ENCODE measurements at places on chromosomes 3 and 15.

DNA sequence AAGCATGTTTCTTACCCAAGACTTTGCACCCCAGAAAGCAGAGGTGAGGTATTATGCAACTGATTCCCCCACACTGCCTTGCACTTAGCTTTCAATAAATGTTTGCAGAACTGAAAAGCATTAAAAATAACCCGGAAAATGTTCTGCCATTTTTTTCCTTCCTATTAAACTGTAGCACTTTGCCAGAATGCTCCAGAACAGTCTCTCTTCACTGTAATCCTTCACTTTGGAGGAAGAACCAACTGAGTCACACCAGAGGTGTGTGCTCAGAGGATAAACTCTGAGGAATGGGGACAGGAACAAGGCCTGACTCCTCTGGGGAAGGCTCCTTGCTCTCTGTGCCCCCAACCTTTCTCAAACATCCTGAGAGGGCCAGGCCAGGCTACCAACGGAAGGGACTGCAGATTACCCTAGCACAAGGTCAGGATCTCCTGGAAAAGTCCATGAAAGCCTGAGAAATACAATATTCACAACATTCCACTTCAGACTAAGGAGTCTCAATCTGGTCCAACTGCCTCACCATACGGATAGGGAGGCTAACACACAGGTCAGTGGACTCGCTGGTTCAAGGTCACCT lies 19.0 kb downstream of the ANP32A start:
- no peak for DNase-seq

DNA sequence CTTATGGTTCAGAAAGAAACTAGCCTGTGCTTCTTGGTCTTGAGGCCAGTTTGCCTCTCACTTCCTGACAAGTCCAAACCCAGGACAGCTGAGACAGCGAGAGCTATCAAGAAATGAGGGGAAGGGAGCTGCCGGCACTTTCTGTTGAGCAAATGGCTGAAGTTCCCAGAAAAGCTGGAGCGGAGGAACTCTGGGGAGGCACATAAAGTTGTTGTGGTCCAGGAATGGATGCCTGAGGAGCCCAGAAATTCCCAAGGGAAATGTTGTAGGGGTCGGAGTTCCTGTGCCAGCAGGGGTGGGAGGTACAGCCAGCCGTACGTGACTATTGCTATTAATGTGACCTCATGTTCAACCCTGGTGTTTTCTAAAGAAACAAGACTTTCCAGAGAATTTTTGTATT lies 98.8 kb upstream of the TNFAIP8L3 start:
- no peak for DNase-seq

- DNase-seq, result no peak
Measured at GRCh38 chr3:69329892-69330291, 56.0 kb downstream of the FRMD4B start.

DNA sequence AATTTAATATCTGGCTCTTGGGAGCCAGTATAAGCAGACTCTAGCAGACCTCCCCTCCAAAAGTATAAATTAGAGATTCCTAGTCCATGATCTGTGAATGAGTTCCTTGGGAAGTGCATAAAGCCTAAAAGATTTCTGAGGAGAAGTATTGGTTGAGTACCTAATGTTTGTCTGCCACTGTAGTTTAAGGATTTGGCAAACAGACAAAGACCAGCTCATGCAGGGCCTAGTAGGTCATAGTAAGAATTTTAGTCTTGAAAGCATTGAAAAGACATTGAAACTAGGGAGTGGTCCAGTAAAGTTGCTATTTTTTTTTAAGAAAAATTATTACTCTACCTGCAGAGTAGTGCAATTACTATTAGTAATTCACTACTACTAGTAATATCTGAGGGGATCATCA lies 67.5 kb downstream of the SPRED1 start:
- no peak for DNase-seq

DNA sequence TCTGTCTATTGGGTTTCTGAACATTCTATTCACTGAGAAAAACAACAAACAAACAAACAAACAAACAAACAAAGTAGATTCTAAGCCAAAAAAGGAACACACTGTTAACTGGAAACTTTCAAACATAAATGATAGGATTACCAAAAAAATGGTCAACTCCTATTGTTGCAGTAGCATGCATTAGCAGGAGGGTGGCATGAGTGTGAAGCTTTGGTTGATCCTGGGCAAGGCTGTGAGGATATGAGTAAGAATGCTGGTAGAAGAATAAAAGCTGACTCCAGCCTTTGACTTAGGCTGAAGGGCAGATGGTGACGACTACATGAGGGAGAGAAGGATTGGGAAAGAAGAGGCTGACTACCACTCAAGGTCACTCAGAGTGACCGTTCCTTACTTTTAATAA lies 810.3 kb downstream of the VGLL3 start:
- DNase-seq, result no peak

GRCh38 chr15:66757521-66757920 lies 55.5 kb downstream of the SMAD6 start:
- no peak for DNase-seq

- no peak for DNase-seq
Measured at GRCh38 chr3:39156421-39156820, 3.0 kb upstream of the CSRNP1 start.

DNA sequence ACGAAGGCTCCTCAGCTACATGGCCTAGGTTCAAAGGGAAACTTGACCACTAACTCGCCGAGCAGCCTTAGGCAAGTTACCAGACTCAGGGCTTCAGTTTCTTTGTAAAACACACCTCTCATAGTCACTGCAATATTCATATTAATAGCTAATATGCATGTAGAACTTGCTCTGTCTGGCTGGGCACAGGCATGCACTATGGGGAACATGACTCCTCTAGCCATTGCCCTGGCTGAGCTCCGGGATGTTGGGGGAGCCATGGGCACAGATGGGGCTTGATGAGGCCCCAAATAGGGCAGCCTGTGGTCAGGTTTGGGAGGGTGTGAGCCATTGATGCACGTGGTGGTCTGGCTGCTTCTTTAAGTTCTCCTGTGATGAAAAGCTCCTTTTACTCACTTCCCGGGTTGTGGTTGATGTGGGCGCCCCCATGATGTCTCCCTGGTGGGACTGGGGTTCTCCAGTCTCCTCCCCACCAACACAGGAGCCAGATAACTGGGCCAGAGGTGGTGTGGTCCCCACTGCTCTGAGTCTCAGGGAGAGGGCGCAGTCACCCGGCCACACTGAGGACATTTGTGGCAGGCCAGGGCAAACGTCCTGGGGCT lies 29.4 kb upstream of the DUSP7 start:
- no peak for DNase-seq

GRCh38 chr3:31754575-31755278 lies 222.0 kb downstream of the STT3B start:
- no peak for DNase-seq

- DNase-seq, result no peak
Measured at GRCh38 chr3:162269636-162270458, 773.2 kb downstream of the OTOL1 start.

- DNase-seq, result no peak
Measured at GRCh38 chr3:14396031-14396692, 6.2 kb upstream of the SLC6A6 start.

DNA sequence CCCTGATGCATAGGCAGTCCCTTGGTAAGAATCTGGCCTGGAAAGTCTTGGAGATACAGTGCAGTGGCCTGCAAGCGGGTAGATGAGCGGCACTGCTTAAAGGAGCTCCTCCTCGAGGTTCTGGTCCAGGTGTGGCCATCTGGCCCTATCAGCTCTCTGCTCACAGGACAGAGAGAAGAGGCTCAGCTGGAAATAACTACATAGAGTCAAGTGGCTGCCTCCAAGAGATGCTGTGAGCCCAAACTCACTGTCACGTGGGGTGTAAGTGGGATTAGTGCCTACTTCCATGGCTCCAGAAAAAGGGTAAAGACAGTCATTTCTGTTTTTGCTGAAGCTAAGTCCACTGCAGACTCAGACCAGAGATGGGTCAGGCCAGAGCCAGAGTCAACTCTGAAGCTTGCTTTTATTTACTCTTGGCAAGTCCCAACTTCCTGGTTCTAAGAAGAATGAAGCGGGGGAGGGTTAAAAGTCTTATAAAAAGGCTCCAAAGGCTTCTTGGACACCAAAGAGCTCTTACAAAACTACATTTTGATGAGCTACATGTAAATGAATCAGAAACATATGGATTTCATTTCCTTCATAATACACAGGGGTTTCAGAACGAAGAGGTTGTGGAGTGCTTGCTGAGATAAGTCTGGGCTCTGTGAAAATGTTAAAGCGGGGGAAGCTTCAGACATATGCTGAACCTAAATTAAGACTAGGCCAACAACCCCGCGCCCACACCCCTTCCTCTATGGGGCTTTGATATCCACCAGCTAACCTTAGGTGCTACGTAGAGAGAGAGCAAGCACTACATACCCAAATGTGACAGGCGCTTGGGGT lies 77.1 kb downstream of the PDZRN3 start:
- DNase-seq, result no peak

- DNase-seq, result no peak
Measured at GRCh38 chr3:14451844-14452739, 49.7 kb downstream of the SLC6A6 start.

- no peak for DNase-seq
Measured at GRCh38 chr3:139326131-139326530, 17.7 kb upstream of the MRPS22 start.

DNA sequence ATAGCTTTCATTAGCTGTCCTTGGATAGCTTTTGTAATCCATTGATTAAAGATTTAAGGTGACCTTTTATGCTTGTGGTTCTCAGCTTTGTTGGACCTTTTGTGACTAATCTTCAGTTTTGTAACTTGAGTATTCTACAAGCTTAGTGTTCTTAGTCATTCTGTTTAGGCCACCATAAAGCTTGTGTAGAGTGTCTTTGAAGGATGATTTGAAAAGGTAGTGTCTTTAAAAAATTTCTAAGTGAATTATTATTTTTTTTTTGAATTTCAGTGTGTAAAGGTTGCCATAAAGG lies 7.5 kb downstream of the MORF4L1 start:
- DNase-seq, result no peak

- DNase-seq, result no peak
Measured at GRCh38 chr3:14842277-14842676, 23.5 kb downstream of the FGD5 start.

GRCh38 chr3:109081746-109082510 lies 36.0 kb downstream of the MORC1 start:
- no peak for DNase-seq

- DNase-seq, result no peak
Measured at GRCh38 chr3:110381992-110382391, 689.6 kb upstream of the NECTIN3 start.

DNA sequence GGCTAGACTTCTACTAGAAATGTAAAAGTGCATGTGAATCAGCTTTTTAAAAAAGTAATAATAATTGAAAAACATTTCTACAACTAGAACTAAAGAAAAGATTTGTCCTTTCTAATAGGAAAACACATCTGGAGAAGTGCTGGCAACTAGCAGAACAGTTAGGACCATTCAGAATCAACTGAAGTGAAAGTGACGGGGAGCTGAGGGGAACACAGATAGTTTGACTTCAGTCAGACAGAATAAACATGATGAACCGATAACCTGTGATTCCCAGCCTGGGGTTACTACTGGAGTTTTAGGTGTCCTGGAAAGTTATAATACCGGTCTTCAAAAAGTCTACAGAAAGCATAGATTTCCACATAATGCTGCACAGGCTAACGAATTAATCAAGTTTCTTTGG lies 28.1 kb downstream of the OPA1 start:
- DNase-seq, result no peak

DNA sequence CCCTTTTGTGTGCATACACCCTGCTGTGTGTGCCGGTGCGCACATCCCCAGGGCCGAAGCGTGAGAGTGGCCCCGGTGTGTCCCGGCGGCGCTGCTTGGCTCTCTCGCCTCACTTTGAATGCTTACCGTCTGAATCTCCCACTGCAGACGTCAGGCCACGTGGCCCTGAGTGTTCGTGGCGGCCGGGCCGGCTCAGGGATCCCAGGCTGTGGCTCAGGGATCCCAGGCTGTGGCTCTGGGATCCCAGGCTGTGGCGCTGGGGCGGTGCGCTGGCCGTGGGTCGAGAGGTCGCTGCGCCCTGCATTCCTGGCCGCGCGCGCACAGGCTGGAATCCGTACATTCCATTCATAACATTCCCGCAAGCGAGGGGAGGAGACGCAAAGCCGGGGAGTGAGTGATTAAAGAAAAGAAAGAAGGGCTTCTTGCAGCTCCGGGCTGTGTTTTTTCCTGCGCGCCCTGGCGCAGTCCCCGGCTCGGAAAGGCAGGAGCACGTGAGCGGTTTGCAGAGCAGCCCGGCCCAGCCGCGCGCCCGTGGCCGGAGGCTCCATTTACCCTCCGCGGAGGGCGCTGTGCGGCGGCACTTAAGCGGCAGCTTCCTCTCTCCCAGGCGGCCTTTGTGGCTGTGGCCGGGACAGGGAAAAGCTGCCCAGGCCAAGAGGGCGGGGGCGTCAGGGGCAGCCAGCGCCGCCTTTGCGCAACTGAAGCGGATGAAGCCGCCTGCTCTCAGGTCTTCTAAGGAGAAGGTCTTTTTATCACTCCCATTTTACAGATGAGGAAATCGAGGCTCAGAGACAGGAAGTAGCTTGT lies 87.0 kb upstream of the ALDH1L1 start:
- DNase-seq, result no peak

- DNase-seq, result no peak
Measured at GRCh38 chr15:23395832-23396231, 41.3 kb downstream of the GOLGA8S start.

DNA sequence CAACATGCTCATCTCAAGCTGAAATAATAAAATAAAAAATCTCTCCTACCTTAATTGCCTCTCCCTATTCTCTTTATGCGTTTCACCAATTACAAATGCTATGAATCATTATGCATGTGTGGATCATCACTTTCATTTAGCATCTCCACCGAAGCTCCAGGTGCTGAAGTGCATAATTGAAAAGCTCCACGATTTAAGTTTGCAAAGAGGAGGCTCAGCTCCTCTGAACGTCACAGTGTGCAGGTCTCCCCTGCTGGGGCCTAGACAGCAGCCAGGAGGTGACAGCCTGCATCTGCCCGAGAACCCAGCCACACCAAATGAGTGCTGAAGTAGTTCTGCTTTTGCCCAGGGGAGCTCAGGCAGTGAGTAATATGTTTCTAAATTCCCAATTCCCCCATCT lies 60.5 kb upstream of the GLCE start:
- DNase-seq, result no peak

DNA sequence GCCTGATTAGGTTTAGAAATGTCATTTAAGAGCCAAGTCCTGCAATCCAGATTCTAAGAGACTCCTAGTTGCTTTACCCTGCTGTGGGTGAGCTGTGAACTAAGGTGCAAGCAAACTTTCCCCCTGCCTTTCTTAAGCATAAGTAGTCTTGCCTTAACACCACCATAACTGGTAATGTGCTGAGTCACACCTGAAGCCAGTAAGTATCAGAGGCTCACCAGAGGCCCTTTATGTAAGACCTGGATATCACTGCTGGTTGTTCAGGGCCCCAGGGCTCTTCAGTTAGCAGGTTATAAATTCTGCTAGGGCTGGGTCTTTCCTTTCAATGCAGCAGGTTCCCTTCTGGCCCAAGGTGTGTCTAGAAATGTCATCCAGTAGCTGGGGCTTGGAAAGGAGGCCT lies 509.9 kb downstream of the VGLL3 start:
- DNase-seq, result no peak

GRCh38 chr3:114660124-114660523 lies 366.3 kb downstream of the TIGIT start:
- DNase-seq, result no peak

DNA sequence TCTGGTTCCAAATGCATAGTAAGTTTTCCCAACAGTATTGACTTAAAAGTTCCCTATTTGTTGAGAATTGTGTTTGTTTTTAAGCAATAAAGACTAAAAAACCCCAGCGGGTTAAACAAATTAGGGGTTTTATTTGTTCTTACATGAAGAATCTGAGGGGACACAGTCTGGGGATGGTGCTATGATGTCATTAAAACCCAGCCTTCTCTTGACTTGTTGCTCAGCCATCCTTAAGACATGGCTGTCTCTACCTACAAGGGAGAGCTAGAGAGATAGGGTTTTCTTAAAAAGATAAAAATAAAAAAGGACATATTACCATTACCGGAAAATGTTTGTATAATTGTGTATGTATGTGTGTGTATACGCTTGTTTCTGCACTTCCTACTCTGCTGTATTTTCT lies 11.7 kb upstream of the ARL14 start:
- DNase-seq, result no peak

Measured in stimulated activated CD8-positive, alpha-beta memory T cell treated with anti-CD3 and anti-CD28 coated beads, Interleukin-2, amount 100 ng/mL, for 1 hour (primary cell).